ENCODE measurements at places on chromosomes 7 and 10.

DNA sequence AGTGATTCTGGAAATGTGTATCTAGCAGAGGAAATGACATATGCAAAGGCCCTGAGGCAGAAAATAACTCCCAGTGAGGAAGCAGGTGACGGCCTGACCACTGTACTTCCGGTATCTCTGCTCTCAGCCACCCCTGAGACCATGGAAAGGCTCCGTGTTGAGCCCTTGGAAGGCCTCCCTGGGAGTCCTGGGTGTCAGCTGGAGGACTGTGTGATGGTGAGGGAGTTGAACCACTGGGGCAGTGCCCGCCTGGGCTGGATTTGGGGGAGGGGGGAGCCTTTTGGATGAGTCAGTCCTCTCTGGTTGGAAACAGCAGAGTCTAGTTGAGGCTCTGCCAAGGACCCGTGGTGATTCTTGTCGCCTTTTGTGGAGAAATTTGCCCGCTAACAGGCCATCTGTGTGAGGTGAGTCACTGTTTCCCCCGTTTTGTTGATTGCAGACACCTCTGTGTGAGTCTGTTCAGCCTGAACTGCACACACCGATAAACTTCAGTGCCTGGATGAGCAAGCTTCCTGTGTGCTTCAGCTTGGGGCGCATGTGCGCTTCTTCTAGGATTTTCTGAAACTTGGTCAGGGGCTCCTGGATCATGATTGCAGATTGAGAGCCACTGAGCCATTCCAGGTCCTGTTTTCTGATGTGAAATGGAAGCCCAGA is 98.6 kb downstream of the GRK5 start:
- peak; percentile 61 for DNase-seq

- DNase-seq: no peak
These were observed 236.6 kb downstream of the EBF3 start for GRCh38 chr10:129727495-129727894.

- no peak for DNase-seq
These were observed 11.2 kb downstream of the YKT6 start for GRCh38 chr7:44212018-44212417.

DNA sequence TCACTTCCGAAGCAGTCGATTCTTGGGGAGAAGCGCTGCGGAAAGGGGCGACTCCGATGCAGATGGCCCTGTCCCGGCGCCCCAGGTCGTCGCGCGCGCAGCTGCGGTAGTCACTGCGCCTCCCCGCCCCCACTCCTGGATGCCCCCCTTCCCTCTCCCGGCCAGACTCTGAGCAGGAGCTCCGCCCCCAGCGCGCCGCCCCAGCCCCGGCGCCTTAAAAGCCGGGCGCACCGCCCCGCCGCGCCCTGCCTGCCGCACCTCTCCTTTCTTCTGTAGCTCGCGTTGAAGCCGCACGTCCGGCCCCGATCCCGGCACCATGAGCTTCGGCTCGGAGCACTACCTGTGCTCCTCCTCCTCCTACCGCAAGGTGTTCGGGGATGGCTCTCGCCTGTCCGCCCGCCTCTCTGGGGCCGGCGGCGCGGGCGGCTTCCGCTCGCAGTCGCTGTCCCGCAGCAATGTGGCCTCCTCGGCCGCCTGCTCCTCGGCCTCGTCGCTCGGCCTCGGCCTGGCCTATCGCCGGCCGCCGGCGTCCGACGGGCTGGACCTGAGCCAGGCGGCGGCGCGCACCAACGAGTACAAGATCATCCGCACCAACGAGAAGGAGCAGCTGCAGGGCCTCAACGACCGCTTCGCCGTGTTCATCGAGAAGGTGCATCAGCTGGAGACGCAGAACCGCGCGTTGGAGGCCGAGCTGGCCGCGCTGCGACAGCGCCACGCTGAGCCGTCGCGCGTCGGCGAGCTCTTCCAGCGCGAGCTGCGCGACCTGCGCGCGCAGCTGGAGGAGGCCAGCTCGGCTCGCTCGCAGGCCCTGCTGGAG is at the start of gene INA:
INA (plus strand) TSS at position 243 of the 817 bp plus-strand sequence; CDS start at position 317, 74 bp downstream.
- DNase-seq: no peak

DNA sequence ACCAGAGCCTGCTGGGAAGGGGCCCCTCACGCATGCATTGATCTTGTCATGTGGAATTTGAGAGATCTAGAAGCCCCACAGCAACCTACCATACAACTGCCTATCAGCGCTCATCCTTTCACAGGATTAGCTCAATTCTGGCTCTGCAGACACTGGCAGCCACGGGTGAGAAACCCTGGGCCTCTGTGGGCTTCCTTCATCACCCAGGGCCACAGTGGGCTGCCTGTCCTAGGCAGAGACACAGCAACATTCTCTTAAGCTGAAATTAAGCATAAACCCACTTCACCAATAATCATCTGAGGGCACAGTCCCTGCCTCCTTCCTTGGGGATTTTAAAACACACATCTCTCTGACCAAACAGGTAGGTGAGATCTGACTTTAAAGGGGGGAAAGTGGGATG is 3.3 kb upstream of the PRSS2 start:
- DNase-seq: no peak

DNA sequence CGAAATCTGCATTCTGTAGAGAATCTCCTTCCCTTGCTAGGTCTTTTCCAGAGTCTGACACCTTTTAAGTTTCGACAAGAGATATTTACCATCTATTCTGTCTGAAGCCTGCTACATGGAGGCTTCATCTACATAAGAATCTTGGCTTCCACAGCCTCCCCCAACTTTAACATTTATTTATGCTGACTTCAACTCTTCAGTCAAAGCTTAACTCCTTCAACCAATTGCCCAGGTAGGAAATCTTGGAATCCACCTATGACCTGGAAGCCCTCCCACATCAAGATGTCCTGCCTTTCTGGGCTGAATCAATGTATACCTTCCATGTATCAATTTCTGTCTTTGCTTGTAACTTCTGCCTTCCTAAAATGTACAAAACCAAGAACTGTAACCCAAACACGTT is 54.7 kb downstream of the MINPP1 start:
- DNase-seq: no peak

- DNase-seq: no peak
These were observed 438.1 kb downstream of the MDFIC start for GRCh38 chr7:115359955-115360354.
